ENCODE measurements at places on chromosomes 5 and 9. TPM values are rescaled to one million over a fixed set of nuclear protein-coding genes. Genes with fewer than 3 reads are reported as not detected.

The FST gene
- total RNA-seq, result 7.3 TPM

The MINAR2 gene
- total RNA-seq, result not detected

The SPAG8 gene
- total RNA-seq, result not detected

The CCL21 gene
- not detected for total RNA-seq

The CYLC2 gene
- total RNA-seq, result not detected

The STPG3 gene
- not detected for total RNA-seq

The ARHGEF37 gene
- total RNA-seq, result 0.25 TPM

The GLRA1 gene
- total RNA-seq, result not detected

The LHX6 gene
- 6.4 TPM for total RNA-seq

The CETN3 gene
- total RNA-seq, result 23.8 TPM

The ZFP37 gene
- 0.31 TPM for total RNA-seq

The C9orf153 gene
- total RNA-seq, result not detected

The N4BP3 gene
- total RNA-seq, result 0.79 TPM

- H3K36me3 ChIP-seq, result no peaks in the 10 kb centered on the region
- no peaks in the 10 kb centered on the region for H3K4me1 ChIP-seq
- H3K27ac ChIP-seq, result no peak overlapping the region
- H3K4me3 ChIP-seq, result no peak overlapping the region
Observed at GRCh38 chr9:7178729-7179128, 421.0 kb downstream of the KDM4C start.

GRCh38 chr5:3430691-3431090 lies 164.9 kb upstream of the IRX1 start:
- H3K4me3 ChIP-seq, result no peak overlapping the region
- no peaks in the 10 kb centered on the region for H3K36me3 ChIP-seq
- H3K27ac ChIP-seq, result no peak overlapping the region
- H3K4me1 ChIP-seq, result no peaks in the 10 kb centered on the region
- H3K27me3 ChIP-seq, result no peaks in the 10 kb centered on the region

- no peaks in the 10 kb centered on the region for H3K4me1 ChIP-seq
- no peak overlapping the region for H3K27ac ChIP-seq
- no peak for DNase-seq
- no peaks in the 10 kb centered on the region for H3K27me3 ChIP-seq
Observed at GRCh38 chr5:178372142-178372571, 139.6 kb upstream of the PHYKPL start.

DNA sequence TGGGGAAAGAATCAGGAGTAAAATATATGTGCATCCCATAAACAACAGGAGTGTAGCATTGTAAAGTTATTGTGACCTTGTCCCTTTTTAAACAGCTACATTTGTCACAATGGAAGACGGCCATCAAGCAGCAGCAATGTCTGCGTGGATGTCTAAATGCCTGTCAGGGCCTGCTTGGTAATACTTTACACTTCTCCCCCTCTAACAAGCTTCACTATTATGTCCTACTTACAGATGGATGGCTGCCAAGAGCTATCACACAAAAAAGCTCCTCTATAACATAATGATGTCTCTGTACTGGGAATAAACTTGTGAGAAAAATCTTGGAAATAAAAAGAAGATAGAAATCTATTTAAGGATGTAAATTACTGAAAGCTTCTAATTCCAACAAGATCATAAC lies 213.0 kb downstream of the FBXL17 start:
- H3K4me3 ChIP-seq, result no peak overlapping the region
- no peak for DNase-seq
- H3K4me1 ChIP-seq, result no peaks in the 10 kb centered on the region
- H3K27ac ChIP-seq, result no peak overlapping the region
- H3K27me3 ChIP-seq, result no peaks in the 10 kb centered on the region
- H3K36me3 ChIP-seq, result no peaks in the 10 kb centered on the region

GRCh38 chr9:114051281-114051680 lies 26.8 kb downstream of the AMBP start:
- H3K27ac ChIP-seq, result no peak overlapping the region
- H3K36me3 ChIP-seq, result peaks cover 33% of the 10 kb centered on the region
- no peaks in the 10 kb centered on the region for H3K27me3 ChIP-seq
- DNase-seq, result no peak

DNA sequence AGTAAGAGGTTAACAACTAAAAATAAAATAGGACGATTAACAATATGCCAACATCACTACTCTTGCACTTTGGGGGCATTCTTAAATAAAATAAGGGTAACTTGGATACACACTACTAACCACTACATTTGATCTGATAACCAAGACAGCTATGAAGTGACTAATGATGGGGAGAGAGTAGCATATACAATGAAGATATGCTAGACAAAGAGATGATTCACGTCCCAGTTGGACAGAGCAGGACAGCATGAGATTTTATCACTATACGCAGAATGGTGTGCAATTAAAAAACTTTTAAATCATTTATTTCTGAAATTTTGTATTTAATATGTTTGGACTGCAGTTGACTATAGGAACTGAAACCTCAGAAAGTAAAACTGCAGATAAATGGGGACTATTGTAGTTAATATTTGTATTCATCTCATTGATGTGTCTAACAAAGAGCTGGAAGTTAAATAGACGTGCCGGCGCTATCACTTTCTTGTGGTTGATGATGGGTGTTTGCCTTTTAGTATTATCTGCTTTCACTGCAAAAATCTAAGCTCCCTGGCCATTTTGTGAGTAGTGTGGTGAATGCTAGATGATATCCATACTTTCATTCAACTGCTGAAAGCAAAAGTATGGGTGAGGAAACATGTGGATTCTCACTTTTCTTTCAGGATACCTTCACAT lies 18.7 kb downstream of the GIN1 start:
- DNase-seq, result no peak
- H3K27ac ChIP-seq, result no peak overlapping the region
- H3K36me3 ChIP-seq, result 0 out of 2 replicates have a peak, but pooled peaks cover 3% of the 10 kb centered on the region
- H3K4me1 ChIP-seq, result no peaks in the 10 kb centered on the region

DNA sequence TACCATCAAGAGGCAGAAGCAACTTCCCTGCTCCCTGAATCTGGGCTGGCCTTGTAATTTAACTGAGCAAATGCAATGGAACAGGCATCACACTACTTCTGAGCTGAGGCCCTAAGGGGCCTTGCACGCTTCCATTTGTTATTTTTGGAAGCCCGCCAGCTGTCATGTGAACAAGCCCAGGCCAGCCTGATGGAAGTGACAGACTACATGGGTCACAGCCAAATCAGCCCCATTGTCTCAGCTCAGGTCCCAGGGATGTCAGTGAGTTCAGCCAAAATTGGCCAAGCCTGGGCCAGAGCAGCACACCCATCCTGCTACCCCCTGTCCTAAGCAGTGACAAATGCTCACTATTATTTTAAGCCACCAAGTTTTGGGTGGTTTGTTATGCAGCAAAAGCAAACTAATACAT lies 72.8 kb downstream of the PRRT1B start:
- H3K27me3 ChIP-seq, result no peaks in the 10 kb centered on the region
- H3K36me3 ChIP-seq, result peaks cover 16% of the 10 kb centered on the region
- no peak overlapping the region for H3K27ac ChIP-seq
- no peaks in the 10 kb centered on the region for H3K4me1 ChIP-seq
- no peak for DNase-seq
- H3K4me3 ChIP-seq, result no peak overlapping the region

DNA sequence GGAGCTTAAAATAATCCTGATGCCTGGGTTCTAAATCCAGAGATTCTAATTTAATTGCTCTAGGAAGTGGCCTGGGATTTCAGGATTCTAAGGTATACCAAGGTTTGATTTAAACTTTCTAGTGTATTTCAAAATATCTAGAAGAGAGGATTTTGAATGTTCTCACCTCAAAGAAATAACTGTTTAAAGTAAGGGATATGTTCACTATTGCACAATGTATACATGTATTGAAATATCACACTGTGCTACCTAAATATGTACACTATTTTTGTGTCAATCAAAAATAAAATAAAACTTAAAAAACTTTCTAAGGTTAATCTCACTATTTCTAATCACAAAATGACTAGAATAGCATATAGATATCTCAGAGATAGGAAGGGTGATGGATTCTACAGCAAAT lies 34.0 kb downstream of the TNFSF8 start:
- H3K36me3 ChIP-seq, result no peaks in the 10 kb centered on the region
- H3K4me3 ChIP-seq, result no peak overlapping the region
- no peak overlapping the region for H3K27ac ChIP-seq
- H3K4me1 ChIP-seq, result peaks cover 39% of the 10 kb centered on the region
- DNase-seq, result no peak

- H3K4me3 ChIP-seq, result peak overlapping the region; percentile 46
- no peak for DNase-seq
- peak overlapping the region; percentile 78 for H3K27ac ChIP-seq
Observed at GRCh38 chr9:83956086-83956435, 24.0 kb downstream of the HNRNPK start.

GRCh38 chr9:3850098-3850497 lies 324.3 kb upstream of the RFX3 start:
- H3K27ac ChIP-seq, result no peak overlapping the region
- no peak overlapping the region for H3K4me3 ChIP-seq
- no peak for DNase-seq
- no peaks in the 10 kb centered on the region for H3K36me3 ChIP-seq

- no peak overlapping the region for H3K4me3 ChIP-seq
- 0 out of 2 replicates have a peak, but pooled peaks cover 2% of the 10 kb centered on the region for H3K27me3 ChIP-seq
- H3K27ac ChIP-seq, result no peak overlapping the region
- no peaks in the 10 kb centered on the region for H3K4me1 ChIP-seq
- DNase-seq, result no peak
Observed at GRCh38 chr5:122420091-122420490, 108.1 kb downstream of the SNCAIP start.

- no peaks in the 10 kb centered on the region for H3K4me1 ChIP-seq
- H3K36me3 ChIP-seq, result no peaks in the 10 kb centered on the region
- peak; percentile 81 for DNase-seq
- H3K27ac ChIP-seq, result no peak overlapping the region
- H3K27me3 ChIP-seq, result peaks cover 62% of the 10 kb centered on the region
Observed at GRCh38 chr9:132575005-132575609, 7.3 kb upstream of the BARHL1 start.

GRCh38 chr9:126357074-126357473 lies 30.4 kb downstream of the MVB12B start:
- DNase-seq, result no peak
- H3K27me3 ChIP-seq, result no peaks in the 10 kb centered on the region
- no peak overlapping the region for H3K27ac ChIP-seq
- H3K4me1 ChIP-seq, result no peaks in the 10 kb centered on the region
- H3K36me3 ChIP-seq, result no peaks in the 10 kb centered on the region

DNA sequence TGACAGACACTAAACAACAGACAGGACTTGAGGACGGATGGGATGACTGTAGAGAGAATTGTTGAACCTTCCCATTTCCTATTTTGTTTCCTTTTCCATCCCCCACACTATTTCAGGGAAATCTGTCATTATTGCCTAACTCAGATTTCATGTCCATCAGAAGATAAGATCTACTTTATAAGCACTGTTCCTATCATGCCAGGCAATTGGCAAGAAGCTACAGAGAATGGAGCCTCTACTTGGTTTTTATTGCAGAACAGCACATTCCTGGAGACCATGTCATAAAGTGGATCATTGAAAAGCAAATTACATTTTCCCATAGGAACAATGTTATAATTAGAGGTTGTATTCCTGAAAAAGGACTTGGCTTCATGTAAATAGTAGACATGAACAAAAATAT lies 173.7 kb upstream of the KIF2A start:
- H3K27me3 ChIP-seq, result no peaks in the 10 kb centered on the region
- no peaks in the 10 kb centered on the region for H3K36me3 ChIP-seq
- H3K4me3 ChIP-seq, result no peak overlapping the region

- H3K36me3 ChIP-seq, result no peaks in the 10 kb centered on the region
- no peaks in the 10 kb centered on the region for H3K27me3 ChIP-seq
- no peak for DNase-seq
- peaks cover 98% of the 10 kb centered on the region for H3K4me1 ChIP-seq
- no peak overlapping the region for H3K4me3 ChIP-seq
Observed at GRCh38 chr9:96135753-96136290, 166.2 kb downstream of the HSD17B3 start.

DNA sequence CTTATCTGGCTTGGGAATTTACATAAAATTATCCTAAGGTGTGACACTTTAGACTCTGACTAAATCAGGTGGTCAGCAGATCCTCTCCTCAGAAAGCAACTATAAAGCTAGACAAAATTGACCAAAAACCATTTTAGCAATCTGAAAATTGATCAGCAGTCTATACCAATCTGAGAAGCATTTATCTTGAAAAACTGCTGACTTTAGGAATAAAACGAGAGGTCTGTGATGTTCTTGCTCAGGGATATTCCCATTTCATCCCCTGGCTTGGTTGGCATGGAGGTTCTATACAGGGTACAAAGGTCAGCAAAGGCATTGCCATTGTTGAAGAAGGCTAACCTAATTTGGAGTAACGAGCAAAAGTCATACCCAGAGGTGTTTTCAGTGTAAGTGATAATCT lies 11.7 kb downstream of the SPINK5 start:
- H3K27ac ChIP-seq, result no peak overlapping the region
- H3K4me1 ChIP-seq, result no peaks in the 10 kb centered on the region
- no peaks in the 10 kb centered on the region for H3K36me3 ChIP-seq
- no peak overlapping the region for H3K4me3 ChIP-seq
- DNase-seq, result no peak

GRCh38 chr5:8828596-8829322 lies 717.1 kb downstream of the SEMA5A start:
- H3K27me3 ChIP-seq, result no peaks in the 10 kb centered on the region
- peak; percentile 54 for DNase-seq
- peaks cover 36% of the 10 kb centered on the region for H3K4me1 ChIP-seq
- H3K27ac ChIP-seq, result peak overlapping the region; percentile 75
- no peaks in the 10 kb centered on the region for H3K36me3 ChIP-seq
- no peak overlapping the region for H3K4me3 ChIP-seq

- no peaks in the 10 kb centered on the region for H3K27me3 ChIP-seq
- DNase-seq, result peak; percentile 62
- H3K4me3 ChIP-seq, result no peak overlapping the region
- H3K27ac ChIP-seq, result peak overlapping the region; percentile 22
- H3K4me1 ChIP-seq, result peaks cover 32% of the 10 kb centered on the region
Observed at GRCh38 chr5:102715082-102715807, 39.9 kb upstream of the PAM start.

- no peak for DNase-seq
- no peak overlapping the region for H3K27ac ChIP-seq
- H3K27me3 ChIP-seq, result no peaks in the 10 kb centered on the region
- H3K36me3 ChIP-seq, result no peaks in the 10 kb centered on the region
- no peaks in the 10 kb centered on the region for H3K4me1 ChIP-seq
- no peak overlapping the region for H3K4me3 ChIP-seq
Observed at GRCh38 chr5:62059960-62060359, 246.0 kb upstream of the KIF2A start.

DNA sequence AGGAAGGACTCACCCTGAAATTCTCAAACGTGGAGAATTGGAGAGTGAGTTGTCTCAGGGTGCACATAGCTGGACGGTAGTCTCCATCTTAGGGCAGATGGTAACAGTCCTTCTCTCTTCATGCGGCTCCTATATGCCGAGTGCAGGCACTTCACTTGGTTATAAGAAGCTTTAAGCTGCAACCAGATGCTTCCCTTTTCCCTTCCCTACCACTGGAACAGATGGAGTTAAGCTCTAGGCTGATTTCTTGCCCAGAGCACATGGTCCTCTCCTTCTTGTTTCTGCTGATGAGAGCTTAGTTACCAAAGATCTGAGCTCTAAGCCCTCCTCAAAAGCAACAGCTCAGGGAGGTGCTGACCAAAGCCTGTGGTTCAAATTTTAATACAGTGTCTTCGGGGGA lies 355.7 kb downstream of the ARHGEF28 start:
- H3K4me3 ChIP-seq, result no peak overlapping the region
- H3K27me3 ChIP-seq, result no peaks in the 10 kb centered on the region
- DNase-seq, result no peak
- H3K4me1 ChIP-seq, result peaks cover 6% of the 10 kb centered on the region

Measured in SJSA1 (cell line).